ENCODE measurements at places on chromosomes 12 and 14.

DNA sequence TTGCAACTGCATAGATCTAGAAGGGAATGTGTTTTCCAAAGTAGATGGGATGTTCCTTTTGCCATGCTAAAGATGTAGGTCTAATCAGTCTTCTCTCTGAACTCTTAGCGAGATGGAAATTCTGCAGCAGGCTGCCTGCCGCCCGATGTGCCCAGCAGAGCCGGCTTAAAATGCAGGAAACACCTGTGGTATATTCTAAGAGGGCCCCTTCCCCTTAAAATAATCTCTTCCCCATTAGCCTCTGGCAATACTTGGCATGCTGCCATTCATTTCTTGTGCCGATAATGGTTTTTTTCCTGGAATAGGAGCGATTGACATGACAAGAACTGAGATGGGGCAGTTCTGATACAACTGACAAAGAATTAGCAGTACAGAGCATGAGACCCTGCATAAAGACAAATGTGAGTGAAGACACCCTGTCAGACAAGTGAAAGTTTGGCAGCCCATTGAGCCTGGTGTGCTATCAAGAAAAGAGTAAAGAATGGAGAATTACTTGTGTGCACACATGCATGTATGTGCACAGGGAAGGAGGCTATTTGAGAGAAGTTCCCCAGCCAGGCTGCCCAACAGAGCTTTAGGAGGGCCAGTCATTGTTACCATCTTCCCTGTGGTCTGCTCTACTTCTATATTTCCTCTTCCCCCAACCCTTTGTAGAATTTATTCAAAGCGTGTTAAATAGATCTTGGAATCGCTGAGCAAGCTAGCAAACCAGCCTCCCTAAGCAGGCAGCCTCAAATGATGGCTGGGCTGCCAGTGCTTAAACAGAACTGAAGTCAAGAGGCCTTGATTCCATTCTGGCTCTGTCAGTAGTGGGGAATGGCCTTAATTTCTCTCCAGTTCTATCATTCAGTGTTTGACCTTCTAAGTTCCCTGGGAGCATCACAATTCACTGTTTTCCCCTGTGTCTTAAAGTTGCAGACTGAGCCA, 29.6 kb upstream of the NTF3 start:
- DNase-seq = no peak

GRCh38 chr12:117875744-117876435, 92.9 kb downstream of the KSR2 start:
- DNase-seq = no peak

- DNase-seq = no peak
Measured at GRCh38 chr12:56661979-56662638, 16.3 kb upstream of the ATP5F1B start.

DNA sequence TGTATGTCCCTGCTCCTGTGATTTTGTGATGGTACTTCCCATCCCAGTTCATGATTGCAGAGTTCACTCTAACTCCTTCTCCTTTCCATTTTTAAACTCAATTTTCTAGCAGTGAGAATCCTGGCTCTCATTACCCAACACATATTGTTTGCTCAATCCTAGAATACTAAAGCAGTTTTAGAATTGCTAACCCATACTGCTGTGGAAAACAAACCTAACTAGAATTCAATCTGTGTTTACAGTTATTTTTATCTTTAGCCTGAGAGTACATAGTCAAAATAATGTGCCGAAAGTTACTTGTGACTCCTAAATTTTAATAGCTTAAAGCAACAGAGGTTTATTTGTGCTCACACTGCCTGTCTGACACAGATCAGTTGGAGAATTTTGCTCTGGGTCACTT, 508.0 kb downstream of the AACS start:
- DNase-seq = no peak

DNA sequence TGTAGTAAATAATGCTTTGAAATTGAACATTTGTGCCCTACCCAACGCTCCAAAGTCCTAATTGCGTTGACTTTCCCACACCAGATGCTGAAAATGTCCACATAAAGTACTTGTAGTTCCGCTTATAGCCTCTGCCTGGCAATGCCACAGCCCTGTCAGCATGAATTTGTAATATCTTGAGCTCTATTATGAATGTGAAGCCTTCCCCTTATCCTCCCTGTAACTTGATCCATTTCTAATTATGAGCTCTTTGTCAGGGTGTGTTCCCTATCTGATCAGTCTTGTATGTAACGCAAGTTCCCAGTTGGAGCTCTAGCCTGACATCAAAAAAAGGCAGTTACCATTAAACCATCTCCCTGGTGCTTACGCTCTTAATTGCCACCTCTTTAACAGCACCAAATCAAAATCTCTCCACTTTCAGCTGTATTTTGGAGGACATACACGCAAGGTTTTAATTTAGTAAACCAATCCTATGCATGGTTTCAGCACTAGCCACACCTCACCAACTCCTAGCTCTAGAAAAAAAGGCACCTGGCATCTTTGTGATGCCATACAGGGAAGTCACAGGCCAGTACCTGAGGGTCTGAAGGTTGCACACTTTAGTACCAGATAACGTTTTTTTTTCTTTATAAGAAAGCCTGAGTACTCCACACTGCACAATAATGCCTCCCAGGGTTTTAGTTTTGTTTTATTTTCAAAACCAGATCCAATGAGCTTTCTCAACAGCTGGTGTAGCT, 69.3 kb downstream of the EEA1 start:
- no peak for DNase-seq

GRCh38 chr12:464484-465267, 4.9 kb downstream of the B4GALNT3 start:
- no peak for DNase-seq

DNA sequence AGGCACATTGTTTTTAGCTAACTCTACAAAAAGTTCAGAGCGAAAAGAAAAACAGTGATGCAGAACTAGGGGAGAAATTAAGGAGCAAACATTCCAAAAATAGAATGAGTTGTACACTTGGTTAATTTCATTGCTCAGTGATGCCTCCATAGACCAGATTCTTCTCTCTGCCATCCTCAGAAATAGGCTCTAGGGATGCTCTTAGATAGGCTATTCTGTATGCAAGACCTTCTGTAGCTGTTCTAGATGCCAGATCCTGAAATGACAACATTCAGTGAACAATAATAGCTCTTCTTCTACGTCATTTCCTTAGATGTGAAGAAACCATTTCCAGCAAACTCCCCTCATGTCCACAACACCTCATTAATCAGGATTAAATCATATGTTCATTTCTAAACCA, 466.3 kb downstream of the DIO2 start:
- DNase-seq = no peak

DNA sequence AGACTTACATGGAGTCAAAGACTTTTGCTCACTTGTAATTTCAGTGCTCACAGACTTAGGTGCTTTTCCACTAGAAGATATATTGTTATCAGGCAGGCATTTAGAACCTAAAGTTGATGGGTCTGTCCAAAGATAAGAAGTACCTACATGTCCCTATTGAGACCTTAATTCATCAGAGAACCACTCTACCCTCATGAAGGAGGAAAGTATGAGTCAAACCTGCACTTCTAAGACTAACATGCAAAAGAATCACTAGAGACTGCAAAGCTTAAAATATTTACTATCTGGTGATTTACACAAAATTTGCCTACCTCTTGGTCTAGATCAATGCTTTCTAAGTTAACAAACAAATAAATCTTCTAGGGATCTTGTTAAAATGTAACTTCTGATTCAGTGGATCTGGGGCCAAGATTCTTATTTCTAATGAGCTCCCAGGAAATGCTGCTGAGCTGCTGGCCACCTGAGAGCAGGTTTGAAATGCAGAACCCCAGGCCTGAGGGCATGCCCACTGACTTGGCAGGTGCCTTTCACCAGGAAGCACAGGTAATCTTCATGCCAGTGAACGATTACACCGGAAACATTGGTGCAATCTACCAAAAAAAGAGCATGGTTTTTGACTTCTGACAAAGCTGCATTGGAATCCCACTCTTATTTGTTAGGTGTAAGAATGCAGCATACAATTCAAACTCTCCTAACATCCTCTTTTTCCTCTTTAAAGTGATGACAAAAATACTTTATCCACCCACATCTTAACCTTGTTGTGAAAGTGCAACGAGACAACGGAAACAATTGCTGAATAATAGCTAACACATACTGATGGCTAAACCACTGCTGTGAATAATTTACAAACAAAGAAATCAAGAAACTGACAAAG, 214.2 kb downstream of the ADAMTS20 start:
- DNase-seq = no peak

GRCh38 chr12:31021181-31021580, 52.5 kb upstream of the DDX11 start:
- DNase-seq = no peak

GRCh38 chr14:95263527-95264231, 56.0 kb downstream of the CLMN start:
- no peak for DNase-seq

DNA sequence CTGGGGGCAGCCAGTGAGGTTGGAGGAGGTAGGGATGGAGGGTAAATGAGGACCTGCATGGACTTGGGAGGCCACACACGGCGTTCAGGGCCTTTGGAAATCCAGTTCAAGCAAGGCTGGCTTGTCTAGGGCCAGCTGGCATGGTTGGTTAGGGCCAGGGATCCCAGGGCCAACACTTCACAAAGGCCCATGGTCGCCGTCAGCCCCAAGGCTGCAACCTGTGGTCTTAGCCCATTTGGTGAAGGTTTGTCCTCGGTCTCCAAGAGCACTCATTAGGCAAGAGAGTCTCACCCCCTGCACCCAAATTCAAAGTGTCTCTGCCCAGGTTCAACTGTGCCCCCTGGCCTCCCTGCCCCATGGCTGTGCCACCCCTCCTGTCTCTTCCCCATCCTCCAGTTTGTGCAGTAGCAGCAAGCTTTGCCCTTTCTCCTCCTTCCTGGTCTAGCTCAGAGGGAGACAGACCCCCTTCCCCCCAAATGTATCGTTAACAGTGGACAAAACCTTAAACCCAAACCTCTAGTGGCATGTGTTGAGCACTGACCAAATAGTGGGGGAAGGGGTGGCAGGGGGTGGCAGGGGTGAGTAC, 94.1 kb downstream of the NINJ2 start:
- no peak for DNase-seq

- no peak for DNase-seq
Measured at GRCh38 chr14:95190346-95190840, 33.1 kb upstream of the DICER1 start.

DNA sequence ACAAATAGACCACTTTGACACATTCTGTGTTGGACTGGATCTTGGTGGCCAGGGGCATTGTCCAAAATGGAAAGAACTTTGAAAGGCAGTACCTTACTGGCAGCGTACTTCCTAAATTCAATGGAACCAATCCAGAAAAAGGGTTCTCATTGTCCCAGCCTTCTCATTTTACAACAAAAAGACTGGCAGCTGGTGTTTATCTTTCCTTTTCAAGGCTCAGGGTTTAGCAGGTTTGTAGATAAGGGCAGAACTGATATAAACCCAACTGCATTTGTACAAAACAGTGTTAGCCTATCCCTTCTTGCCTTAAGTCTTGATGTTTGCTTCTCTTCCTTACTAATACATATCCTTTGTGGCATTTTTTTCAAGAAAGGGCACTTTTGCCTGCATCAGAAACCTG, 7.7 kb downstream of the THAP2 start:
- DNase-seq = no peak

GRCh38 chr14:100616854-100617409, 29.7 kb upstream of the BEGAIN start:
- DNase-seq = no peak

DNA sequence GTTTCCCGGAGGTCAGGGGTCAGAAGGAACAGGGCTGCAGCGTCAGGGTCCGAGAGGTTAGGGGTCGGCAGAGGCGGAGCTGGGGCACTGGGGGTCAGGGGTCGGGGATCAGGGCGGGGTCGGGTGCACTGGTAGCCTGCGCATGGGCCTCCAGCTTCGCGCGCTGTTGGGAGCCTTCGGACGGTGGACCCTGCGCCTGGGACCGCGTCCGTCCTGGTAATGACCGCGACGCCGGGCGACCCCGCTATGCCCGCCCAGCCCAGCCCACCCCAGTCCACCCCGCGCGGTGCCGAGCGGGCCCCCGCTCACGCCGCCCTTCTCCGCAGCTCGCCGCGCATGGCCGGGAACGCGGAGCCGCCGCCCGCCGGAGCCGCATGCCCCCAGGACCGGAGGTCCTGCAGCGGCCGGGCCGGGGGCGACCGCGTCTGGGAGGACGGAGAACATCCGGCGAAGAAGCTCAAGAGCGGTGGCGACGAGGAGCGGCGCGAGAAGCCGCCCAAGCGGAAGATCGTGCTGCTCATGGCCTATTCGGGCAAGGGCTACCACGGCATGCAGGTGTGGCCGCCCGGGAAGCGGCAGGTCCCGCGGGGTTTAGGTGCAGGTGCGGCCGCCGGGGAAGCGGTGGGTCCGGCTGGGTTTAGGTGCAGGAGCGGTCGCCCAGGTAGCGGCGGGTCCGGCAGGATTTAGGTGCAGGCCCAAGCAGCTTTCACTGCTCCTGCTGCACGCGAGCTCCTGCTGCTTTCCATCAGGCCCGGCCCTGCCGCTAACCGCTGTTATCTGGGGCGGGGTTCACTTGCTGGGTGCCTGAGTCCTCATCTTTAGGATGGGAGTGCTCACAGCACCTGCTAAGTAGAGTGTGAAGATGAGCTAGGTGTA, 743 bp downstream of the PUS1 start:
- DNase-seq = no peak

DNA sequence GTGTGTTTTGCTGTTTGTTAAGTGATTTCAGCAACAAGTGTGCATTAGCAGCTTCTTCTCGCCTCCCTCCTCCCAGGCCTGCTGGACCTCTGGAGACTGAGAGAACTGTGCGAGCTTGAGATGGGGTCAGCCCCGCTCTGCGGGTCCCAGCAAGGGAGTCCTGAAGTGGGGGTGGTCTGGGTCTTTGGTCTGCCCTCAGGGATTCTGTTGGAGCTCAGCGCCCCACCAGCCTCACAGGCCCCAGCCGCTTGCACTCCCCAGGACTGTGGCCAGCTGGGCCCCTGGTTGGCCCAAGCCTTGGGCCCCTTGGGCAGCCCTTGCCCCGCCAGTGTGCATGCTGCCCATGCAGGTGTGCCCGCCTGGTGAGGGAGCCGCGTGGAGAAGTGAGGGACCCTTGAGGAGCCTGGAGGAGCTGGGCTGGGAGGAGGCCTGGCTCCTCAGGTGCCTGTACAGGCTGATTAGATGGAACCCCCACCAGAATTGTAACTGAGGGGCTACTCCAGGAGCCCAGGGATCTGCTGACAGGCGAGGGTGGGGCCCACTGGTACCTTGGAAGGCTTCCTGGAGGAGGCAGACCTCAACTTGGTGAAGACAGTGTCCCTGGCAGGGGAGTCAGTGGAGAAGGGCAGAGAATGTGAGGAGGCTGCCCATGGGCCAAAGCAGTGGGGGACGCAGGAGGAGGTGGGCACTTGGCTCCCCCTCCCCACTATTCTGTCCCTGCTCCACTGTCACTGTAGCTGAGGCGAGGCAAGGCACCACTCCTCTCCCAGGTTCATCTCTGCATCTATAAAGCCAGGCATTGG, 56.7 kb downstream of the BEGAIN start:
- DNase-seq = no peak

GRCh38 chr14:73802431-73803188, 49.0 kb upstream of the PTGR2 start:
- DNase-seq = no peak

- no peak for DNase-seq
Measured at GRCh38 chr12:104299842-104300481, 3.6 kb upstream of the EID3 start.

DNA sequence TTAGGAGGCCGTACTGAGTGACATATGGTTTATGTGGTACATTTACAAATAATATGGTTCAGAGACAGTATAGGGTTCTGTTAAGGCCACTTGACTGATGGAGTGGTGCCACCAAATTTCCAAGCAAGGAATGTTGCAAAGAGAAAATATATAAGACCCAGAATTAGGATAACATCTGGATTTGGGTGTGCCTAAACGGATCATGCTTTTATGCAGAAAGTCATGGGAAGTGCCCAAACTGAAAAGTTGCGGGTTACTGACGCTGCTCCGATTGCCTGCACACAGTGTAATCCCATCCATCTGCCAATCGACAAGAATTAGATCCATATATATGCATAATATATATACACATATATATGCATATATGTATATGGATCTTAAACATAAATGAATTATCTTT, 138.4 kb upstream of the DCN start:
- DNase-seq = no peak
